ENCODE measurements at places on chromosomes 2 and 18. TPM values are rescaled to one million over a fixed set of nuclear protein-coding genes. Genes with fewer than 3 reads are reported as not detected.

Gene TLX2
- total RNA-seq = not detected

Gene RAB6C
- 0.21 TPM for total RNA-seq

Gene PMAIP1
- total RNA-seq = 0.82 TPM

Gene DCDC2C
- not detected for total RNA-seq

Gene SKA1
- 0.73 TPM for total RNA-seq

Gene TCF23
- total RNA-seq = 31.5 TPM

Gene CCDC85A
- total RNA-seq = 13.8 TPM

Gene TTC31
- total RNA-seq = 8.5 TPM

Gene OSR1
- 16.4 TPM for total RNA-seq

Gene ALLC
- not detected for total RNA-seq

Gene NCKAP5
- total RNA-seq = 3.3 TPM

Gene LBX2
- 2.9 TPM for total RNA-seq

Gene KIAA2012
- 0.15 TPM for total RNA-seq

Gene CNTNAP5
- 1.4 TPM for total RNA-seq

Gene SLC9A4
- not detected for total RNA-seq

Gene SCN9A
- 1.8 TPM for total RNA-seq

Gene ALPG
- not detected for total RNA-seq

Gene SLC4A3
- total RNA-seq = 3.0 TPM

Gene COBLL1
- total RNA-seq = 26.3 TPM

Gene STK11IP
- total RNA-seq = 28.0 TPM

Gene RGPD4
- not detected for total RNA-seq

Gene C2orf72
- total RNA-seq = not detected

Gene CRYGD
- not detected for total RNA-seq

Gene TMEM37
- 1.2 TPM for total RNA-seq

Gene PRKRA
- 69.8 TPM for total RNA-seq

Gene RUFY4
- total RNA-seq = 0.07 TPM
